ENCODE measurements at places on chromosomes 11 and 22.

- DNase-seq = no peak
Observed at GRCh38 chr11:55324500-55324899, 18.5 kb upstream of the OR4A16 start.

- no peak for DNase-seq
Observed at GRCh38 chr11:123166071-123166559, 28.9 kb downstream of the CLMP start.

- DNase-seq = no peak
Observed at GRCh38 chr11:102266099-102266498, 51.2 kb upstream of the BIRC3 start.

DNA sequence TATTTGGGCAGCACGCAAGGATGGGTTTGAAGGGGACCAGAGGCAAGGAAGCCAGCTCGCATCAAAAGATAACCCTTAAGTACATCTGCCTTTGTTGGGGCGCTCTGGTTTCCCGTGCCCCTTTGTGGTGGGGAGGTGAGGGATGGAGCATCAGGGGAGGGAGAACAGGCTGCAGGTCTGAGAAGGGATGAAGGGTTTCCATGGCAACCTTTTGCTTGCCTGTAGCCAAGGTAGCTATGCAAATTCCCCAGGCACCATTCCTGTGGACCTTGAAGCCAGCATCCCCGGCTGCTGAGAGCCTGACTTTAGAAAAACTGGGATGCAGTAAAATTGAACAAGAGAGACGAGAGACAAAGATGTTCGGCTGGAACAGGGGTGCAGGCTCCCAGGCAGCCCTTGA lies 75.7 kb downstream of the SEZ6L start:
- no peak for DNase-seq

- no peak for DNase-seq
Observed at GRCh38 chr22:47071078-47071806, 308.8 kb downstream of the TBC1D22A start.

- no peak for DNase-seq
Observed at GRCh38 chr22:19763458-19764298, 3.1 kb downstream of the TBX1 start.

GRCh38 chr22:37371491-37371890 lies 55.8 kb downstream of the ELFN2 start:
- no peak for DNase-seq

GRCh38 chr11:1280116-1281035 lies 29.1 kb downstream of the TOLLIP start:
- no peak for DNase-seq

DNA sequence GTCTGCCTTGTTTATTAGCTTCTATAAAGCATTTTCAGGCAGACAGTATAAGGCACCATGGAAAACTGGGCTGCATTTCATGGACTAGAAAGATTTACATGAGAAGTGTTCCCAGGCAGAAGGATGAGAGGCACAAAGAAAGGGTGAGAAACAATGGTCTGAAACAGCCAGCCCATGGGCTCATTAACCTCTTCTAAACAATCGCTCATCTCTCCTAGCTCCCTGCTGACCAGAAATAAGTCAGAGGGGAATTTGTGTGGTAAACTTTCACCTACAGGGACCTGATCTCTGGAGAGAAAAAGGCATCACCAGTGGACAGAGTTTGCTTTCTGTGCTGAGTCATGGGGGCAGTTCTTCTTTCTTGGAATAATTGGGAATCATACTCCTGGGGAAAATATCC lies 51.8 kb upstream of the KIRREL3 start:
- no peak for DNase-seq

DNA sequence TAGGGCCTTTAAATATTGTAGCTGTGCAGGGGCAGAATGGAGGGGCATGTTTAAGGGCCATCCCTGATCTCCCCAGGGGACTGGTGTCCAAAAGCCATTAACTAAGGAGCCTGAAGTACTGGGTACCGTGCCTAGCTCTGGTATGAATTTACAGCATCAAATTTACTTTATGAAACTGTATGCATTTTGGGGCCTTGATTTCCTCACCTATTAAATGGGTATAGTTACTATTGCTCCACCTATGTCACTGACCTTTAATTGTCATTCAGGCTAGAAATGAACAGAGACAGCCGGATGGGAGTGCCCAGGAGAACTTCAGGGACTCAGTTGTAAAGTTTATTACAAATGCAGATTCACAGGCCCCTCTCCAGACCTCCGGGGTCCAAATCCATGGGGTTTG lies 11.8 kb upstream of the TP53I11 start:
- DNase-seq = no peak

GRCh38 chr22:44249376-44250147 lies 63.2 kb downstream of the SHISAL1 start:
- DNase-seq = no peak

- no peak for DNase-seq
Observed at GRCh38 chr11:69008737-69009440, 4.2 kb downstream of the MRGPRF start.

DNA sequence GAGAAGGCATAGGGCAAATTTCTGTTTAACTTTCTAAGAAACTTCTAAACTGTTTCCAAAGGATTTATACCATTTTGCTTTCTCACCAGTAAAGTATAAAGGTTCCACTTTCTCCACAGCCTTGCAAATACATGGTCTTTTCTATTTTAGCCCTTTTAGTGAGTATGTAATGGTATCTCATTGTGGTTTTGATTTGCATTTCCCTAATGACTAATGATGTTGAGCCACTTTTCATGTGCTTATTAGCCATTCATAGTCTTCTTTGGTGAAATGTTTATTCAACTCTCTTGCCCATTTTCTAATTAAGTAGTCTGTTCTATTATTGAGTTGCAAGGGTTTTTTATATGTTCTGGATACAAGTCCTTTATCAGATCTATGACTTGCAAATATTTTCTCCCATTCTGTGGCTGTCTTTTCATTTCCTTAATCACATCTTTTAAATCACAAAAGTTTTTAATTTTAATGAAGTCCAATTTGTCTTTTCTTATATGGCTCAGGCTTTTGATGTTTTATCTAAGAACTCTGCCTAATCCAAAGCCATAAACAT lies 83.8 kb upstream of the KCNQ1OT1 start:
- no peak for DNase-seq

DNA sequence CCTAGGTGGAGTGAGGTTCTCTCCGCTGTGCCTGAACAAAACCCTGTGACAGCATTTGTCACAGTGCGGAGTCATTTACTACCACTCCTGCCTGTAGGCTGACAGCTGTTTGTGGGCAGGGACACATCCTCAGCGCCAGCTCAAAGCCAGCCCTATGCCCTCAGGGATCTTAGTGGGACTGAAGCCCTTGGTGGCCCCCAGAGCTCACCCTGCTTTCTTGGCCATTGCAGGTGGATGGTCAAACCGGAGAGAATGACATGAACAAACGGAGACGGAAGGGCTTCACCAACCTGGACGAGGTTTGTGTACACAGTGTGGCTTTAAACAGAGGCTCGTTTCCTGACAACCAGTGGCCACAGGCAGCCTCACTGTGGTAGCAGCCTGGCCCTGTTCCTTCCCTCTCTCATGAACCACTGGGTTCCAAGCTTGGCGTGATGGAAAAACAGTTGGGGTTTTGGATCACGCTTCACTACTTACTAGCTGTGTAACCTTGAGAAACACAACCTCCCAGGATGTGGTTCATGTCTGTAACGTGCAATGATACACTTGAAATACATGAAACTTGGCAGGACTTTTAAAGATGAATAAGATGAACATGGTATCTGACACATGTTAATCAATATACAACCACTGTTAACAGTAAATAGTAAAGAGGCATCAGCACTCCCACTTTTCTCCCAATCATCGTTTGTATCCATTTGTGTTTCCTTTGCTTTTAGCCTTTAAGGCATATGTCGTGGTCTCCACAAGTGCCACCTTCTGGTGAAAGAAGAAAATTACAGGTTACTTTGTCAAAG lies 125.8 kb downstream of the MICAL2 start:
- DNase-seq = peak; percentile 16

- no peak for DNase-seq
Observed at GRCh38 chr22:47094861-47095330, 332.4 kb downstream of the TBC1D22A start.

DNA sequence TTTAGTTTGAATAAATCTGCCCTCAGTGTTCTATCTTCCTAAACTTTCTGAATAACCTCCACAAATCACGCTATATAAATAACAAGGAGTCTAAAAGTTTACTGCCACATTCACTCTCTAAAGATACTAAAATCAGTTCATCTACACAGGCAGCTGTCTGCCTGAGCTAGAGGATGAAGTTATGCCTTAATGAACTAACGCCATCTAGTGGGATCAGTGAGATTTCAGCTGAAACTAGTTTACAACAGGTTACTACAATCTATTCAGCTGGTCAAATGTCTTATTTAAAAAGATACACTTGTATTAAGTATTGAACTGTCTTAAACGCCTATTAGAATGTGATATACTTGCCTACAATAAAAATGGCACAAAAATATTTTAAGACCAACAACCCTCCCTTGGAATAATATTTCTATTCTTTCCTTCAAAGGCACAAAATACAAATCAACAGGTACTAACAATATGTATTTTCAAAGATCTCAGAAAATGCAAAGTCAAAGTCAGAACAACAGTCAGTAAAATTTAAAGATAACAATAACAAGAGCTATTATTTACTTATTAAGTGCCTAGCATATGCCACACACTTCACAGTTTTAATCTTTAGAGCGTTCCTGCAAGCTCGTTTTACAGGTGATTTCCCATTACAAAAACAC lies 84.1 kb downstream of the LARGE2 start:
- no peak for DNase-seq

- DNase-seq = no peak
Observed at GRCh38 chr11:44456544-44457300, 108.7 kb upstream of the CD82 start.

DNA sequence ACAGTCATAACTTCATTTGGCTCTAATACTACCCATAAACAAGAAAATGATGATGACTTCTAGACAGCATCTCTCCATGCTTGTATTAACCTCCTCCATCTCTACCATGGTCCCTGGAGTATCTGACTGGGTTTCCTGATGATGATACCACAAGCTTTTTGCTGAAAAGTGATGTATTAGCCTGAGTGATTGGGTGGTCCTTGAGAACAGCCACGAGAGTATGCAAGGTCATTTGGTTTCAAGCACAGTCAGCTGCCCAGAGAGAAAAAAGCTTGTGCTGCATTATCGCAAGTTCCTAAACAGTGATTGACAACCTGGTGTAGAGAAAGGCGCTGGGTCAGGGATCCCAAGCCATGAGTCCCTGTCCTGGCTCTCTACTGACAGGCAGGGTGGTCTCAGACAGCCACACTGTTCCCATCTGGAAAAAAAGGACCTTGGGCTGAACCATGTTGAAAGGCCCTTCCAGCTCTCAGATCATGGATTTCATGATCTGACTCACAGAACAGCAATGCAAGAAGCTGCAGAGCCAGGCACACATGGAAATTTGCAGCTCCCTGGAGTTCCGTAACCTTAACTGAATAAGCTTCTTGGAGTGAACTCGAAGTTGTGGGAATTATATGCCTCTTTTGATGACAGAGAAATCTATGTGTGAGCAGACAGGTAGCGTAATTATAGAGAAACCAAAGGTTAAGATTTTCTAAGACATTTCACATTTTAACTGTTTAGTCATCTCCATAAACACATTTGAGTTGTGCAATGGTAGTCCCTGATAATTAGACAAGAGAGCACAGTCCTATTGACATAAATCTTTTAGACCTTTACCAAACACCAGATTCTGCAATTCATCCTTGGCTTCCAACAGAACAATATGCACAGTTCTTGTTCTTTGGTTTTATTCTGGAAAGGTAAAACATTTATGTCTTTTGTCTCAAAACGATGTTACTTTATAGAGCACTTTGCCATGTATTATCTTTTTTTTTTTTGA lies 54.1 kb upstream of the UBASH3B start:
- no peak for DNase-seq

GRCh38 chr11:2529173-2529572 lies 84.4 kb downstream of the KCNQ1 start:
- no peak for DNase-seq

GRCh38 chr11:100681064-100681502 lies 6.0 kb upstream of the ARHGAP42 start:
- DNase-seq = no peak

GRCh38 chr11:44957040-44957515 lies 6.4 kb upstream of the TP53I11 start:
- DNase-seq = no peak

GRCh38 chr22:47858773-47859306 lies 1096.4 kb downstream of the TBC1D22A start:
- no peak for DNase-seq

DNA sequence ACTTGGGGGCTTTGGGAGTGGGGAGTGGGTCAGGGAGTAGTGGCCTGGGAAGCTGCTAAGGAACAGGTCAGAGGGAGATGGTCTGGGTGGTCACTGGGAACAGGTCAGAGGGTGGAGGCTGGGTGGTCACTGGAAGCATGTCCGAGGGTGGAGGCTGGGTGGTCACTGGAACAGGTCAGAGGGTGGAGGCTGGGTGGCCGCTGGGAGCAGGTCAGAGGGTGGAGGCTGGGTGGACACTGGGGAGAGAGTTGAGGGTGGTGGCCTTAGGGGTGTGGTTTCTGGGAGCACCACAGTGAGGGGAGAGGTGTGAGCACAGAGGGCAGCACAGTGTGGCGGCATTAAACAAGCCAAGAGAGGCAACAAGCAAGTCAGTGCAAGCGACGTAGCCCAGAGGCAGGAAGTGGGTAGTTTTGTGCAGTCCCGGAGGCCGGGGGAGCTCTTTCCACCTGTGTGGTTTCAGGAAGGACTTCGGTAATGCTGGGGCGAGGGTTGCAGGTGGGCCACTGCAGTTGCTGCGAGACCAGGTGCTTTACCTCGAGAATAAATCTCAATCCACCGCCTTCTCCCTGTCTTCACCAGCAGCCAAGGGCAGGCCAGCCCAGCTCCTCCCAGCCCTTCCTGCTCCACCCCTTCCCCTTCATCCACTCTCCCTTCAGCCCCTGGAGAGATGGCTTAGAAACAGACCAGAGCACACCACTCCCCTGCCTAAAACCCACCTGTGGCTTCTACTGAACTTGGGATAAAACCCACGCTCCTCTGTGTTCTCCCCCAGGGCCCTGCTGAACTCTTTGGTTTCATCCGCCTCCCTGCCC lies 3.2 kb upstream of the CACNA1I start:
- DNase-seq = no peak

DNA sequence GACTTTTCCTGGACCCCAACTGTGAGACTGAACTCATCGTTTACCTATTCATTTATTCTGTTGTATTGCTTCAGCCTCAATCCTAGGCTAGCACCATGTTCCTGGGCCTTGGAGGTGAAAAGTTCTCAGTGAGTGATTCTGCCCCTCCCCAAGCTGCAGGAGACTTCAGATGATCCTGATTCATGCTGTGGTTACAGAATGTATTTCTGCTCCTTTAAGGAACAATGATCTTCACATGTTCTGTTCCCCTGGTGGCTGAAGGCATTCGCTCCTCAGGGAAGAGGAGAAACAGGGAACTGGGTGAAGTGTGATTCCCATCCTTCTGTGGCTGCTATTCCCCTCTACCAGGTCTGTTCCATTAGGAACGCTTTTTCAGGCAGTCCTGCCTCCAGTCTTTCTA lies 2.4 kb downstream of the OR52E1 start:
- DNase-seq = no peak

DNA sequence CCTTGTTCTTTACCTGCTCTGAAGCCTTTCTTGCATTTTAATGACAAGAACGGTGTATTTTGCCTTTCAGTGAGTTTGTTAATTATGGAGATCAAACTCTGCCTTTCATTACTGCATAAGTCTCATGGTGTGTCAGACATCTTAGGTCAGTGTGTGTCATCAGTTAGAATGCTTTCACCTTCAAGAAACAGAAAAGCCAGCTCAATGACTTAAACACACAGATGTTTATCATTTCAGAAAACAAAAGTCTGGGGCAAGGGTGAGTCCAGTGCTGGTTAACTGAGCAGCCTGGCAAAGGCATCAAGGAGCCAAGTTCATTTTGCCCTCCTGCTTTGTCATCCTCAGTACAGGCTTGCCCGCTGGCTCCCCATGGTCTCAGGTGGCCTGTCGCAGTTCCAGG lies 54.5 kb downstream of the PACS1 start:
- no peak for DNase-seq

GRCh38 chr11:33379947-33380346 lies 122.8 kb downstream of the HIPK3 start:
- DNase-seq = no peak

All from stimulated activated CD8-positive, alpha-beta memory T cell treated with anti-CD3 and anti-CD28 coated beads, Interleukin-7, amount 100 ng/mL, for 24 hours (primary cell).